Lung (tissue), 17 donors: ENCODE measurements at places on chromosomes 11 and 22. TPM values are rescaled to one million over a fixed set of nuclear protein-coding genes. Genes with fewer than 3 reads are reported as not detected.
A peak's percentile ranks its signal among the peaks of the same experiment; 100 is the strongest.

DNA sequence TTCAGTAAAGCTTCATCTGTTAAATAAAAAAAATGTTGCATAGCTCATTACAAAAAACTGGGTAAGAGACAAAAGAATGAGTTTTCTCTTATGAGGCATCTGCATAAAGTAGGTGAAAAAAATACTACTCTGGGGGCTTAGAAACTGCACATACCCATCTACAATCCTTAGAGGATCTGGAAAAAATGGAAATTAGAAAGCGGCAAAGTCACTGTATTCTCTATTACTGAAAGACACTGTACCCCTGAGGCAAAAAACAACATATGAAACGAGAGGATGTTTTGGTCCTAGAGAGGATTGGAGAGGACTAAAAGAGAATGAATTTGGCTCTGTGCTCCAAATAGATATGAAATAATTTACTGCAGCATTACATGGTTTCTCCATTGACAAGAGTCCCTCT lies 206.7 kb upstream of the PITPNB start:
- H3K4me1 ChIP-seq: peaks cover 5% of the 10 kb centered on the region
- DNase-seq: no peak
- H3K4me3 ChIP-seq: no peak overlapping the region
- no peaks in the 10 kb centered on the region for H3K27me3 ChIP-seq
- no peaks in the 10 kb centered on the region for H3K36me3 ChIP-seq
- no peak overlapping the region for H3K27ac ChIP-seq

GRCh38 chr22:23094260-23094659 lies 23.9 kb downstream of the GNAZ start:
- no peaks in the 10 kb centered on the region for H3K36me3 ChIP-seq
- no peak overlapping the region for H3K27ac ChIP-seq
- H3K27me3 ChIP-seq: no peaks in the 10 kb centered on the region
- H3K4me3 ChIP-seq: no peak overlapping the region
- H3K4me1 ChIP-seq: no peaks in the 10 kb centered on the region

SMARCB1 gene
- 41.0 TPM for polyA plus RNA-seq

- no peak overlapping the region for H3K27ac ChIP-seq
- H3K4me1 ChIP-seq: no peaks in the 10 kb centered on the region
- H3K27me3 ChIP-seq: no peaks in the 10 kb centered on the region
- H3K36me3 ChIP-seq: no peaks in the 10 kb centered on the region
Observed at GRCh38 chr11:126039485-126040271, 23.0 kb downstream of the CDON start.

- no peaks in the 10 kb centered on the region for H3K36me3 ChIP-seq
- peak; percentile 70 for DNase-seq
- no peaks in the 10 kb centered on the region for H3K27me3 ChIP-seq
- H3K4me1 ChIP-seq: no peaks in the 10 kb centered on the region
Observed at GRCh38 chr11:86291466-86292262, 10.4 kb upstream of the HIKESHI start.

- no peak overlapping the region for H3K27ac ChIP-seq
- H3K27me3 ChIP-seq: no peaks in the 10 kb centered on the region
- H3K36me3 ChIP-seq: no peaks in the 10 kb centered on the region
- H3K4me1 ChIP-seq: peaks cover 37% of the 10 kb centered on the region
Observed at GRCh38 chr11:10623797-10624761, 55.6 kb upstream of the LYVE1 start.

APOBEC3B gene
- 4.4 TPM for polyA plus RNA-seq

- DNase-seq: no peak
- peaks cover 75% of the 10 kb centered on the region for H3K36me3 ChIP-seq
- H3K27ac ChIP-seq: no peak overlapping the region
- H3K27me3 ChIP-seq: no peaks in the 10 kb centered on the region
Observed at GRCh38 chr22:23820748-23821211, 18.0 kb downstream of the DERL3 start.

GRCh38 chr11:9692691-9693090 lies 28.8 kb downstream of the SWAP70 start:
- DNase-seq: no peak
- no peaks in the 10 kb centered on the region for H3K27me3 ChIP-seq
- peaks cover 8% of the 10 kb centered on the region for H3K36me3 ChIP-seq
- no peak overlapping the region for H3K27ac ChIP-seq

GRCh38 chr11:67247946-67248550 lies 18.2 kb upstream of the GRK2 start:
- H3K27me3 ChIP-seq: no peaks in the 10 kb centered on the region
- DNase-seq: no peak
- peak overlapping the region; percentile 74 for H3K27ac ChIP-seq
- H3K4me1 ChIP-seq: no peaks in the 10 kb centered on the region
- peaks cover 66% of the 10 kb centered on the region for H3K36me3 ChIP-seq
- H3K4me3 ChIP-seq: no peak overlapping the region

- DNase-seq: peak; percentile 97
- H3K27me3 ChIP-seq: no peaks in the 10 kb centered on the region
- H3K4me1 ChIP-seq: no peaks in the 10 kb centered on the region
- peak overlapping the region; percentile 34 for H3K27ac ChIP-seq
- no peaks in the 10 kb centered on the region for H3K36me3 ChIP-seq
Observed at GRCh38 chr22:28112548-28113043, 193.5 kb upstream of the PITPNB start.

DNA sequence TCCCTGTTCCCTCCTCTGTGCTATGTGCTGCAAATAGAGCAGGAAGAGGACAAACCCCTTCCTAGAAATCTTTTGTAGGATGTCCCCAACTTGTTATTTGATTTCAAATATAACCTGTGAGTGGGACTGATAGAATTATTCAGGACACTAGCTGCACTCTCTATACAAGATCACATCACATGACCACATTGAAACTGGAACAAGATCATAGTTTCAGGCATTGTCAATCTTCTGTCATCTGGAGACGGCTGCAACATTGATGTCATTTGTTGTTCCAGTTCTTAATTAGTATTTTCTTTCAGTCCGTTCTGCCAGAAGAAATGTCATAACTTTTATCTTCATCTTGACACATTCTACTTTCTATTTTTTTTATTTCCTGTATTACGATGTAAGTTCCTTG lies 89.3 kb downstream of the GRIA4 start:
- no peak overlapping the region for H3K27ac ChIP-seq
- DNase-seq: no peak
- no peaks in the 10 kb centered on the region for H3K4me1 ChIP-seq
- H3K36me3 ChIP-seq: no peaks in the 10 kb centered on the region

CD3E gene
- 5.1 TPM for polyA plus RNA-seq

SLC22A9 gene
- not detected for polyA plus RNA-seq

NUMA1 gene
- polyA plus RNA-seq: 166 TPM

DNA sequence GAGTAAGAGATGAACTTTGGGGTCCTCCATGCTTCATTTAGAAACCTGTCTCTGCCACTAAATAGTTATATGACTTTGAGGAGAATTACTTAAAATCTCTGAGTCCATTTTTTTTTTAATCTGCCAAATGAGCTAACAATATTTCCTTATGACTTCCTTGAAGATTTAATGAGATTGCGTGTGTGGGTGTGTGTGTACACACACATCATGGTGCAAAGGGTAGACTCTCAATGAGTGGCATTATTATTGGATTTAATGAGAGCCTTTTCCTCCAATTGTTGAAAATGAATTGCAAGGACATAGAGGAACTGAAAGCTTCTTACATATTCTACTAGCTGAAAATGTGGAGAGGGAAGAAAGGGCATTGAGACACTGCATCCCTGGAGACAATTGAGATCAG lies 573.5 kb upstream of the LUZP2 start:
- H3K27ac ChIP-seq: no peak overlapping the region
- DNase-seq: no peak
- H3K36me3 ChIP-seq: no peaks in the 10 kb centered on the region
- H3K4me3 ChIP-seq: no peak overlapping the region
- no peaks in the 10 kb centered on the region for H3K4me1 ChIP-seq
- no peaks in the 10 kb centered on the region for H3K27me3 ChIP-seq

DNA sequence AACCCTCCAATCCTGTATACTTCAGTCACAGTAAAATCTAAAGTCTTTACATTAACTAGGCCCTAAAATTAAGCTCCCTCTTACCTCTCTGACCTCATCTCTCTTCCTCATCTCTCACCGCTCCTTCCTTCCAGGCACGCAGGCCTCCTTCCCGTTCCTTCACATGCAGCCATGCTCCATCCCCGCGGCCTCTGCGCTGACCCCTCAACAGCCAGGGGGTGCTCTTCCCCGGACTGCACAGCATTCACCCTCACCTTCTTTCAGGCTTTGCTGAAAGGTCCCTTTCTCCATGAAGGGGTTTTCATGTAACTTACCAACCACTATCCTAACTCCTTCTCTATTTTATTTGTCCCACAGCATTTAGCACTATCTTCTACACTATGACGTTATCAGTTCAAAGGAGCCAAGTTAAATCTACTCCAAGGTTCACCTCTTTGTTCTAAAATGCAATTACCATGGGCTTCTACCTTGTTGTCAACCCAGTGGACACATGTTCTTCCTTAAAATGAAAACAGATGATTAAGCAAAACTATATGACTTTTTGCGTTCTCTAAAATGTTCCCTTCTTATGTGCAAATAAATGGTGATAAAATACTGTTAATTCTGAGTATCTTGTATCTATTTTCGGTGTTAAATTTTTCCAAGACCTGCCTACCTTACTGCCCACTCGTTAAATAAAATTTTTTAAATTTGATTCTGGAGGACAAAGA lies 57.8 kb upstream of the APOA1 start:
- peaks cover 11% of the 10 kb centered on the region for H3K36me3 ChIP-seq
- no peak for DNase-seq
- no peak overlapping the region for H3K4me3 ChIP-seq
- H3K27me3 ChIP-seq: no peaks in the 10 kb centered on the region

GRCh38 chr22:39526736-39527171 lies 5.8 kb downstream of the RPS19BP1 start:
- no peaks in the 10 kb centered on the region for H3K27me3 ChIP-seq
- H3K27ac ChIP-seq: peak overlapping the region; percentile 26
- DNase-seq: no peak
- H3K4me1 ChIP-seq: peaks cover 25% of the 10 kb centered on the region
- no peak overlapping the region for H3K4me3 ChIP-seq

DNA sequence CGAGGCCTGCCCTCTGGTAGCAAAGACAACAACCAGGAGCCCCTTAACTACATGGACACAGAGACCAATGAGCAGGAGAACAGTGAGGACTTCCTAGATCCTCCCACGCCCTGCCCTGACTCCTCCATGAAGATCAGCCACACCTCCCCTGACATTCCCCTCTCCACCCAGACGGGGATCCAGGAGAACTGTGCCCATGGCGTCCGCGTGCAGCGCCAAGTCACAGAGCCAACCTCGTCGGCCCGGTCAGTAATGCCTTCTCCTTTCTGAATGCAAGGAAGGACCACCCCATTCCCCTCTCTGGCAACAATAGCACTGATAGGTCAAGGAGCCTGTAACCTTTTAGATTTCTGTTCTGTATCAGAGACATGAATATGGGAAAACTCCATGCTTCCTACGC lies 51.4 kb downstream of the SYT9 start:
- H3K27ac ChIP-seq: no peak overlapping the region
- H3K4me3 ChIP-seq: no peak overlapping the region
- no peaks in the 10 kb centered on the region for H3K27me3 ChIP-seq
- H3K4me1 ChIP-seq: no peaks in the 10 kb centered on the region
- H3K36me3 ChIP-seq: no peaks in the 10 kb centered on the region

DNA sequence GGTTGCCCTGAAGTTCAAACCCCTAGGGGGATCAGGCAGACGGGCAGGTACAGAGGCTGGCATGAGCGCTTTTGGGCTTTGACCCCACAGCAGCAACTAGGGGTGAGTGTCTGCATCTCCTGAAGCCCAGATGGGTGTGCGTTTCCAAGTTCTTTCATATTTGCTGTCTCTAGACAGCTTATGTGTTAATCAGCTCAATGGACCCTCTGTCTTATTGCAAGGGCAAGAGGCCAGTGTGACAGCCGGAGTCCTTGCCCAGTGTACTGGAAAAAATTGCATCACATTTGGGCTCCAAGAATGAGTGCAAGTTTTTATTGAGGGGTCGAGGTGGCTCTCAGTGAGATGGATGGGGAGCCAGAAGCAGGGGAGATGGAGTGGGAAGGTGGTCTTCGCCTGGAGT lies 1863.7 kb upstream of the RAG2 start:
- peaks cover 17% of the 10 kb centered on the region for H3K4me1 ChIP-seq
- no peak overlapping the region for H3K27ac ChIP-seq
- no peak for DNase-seq

GRCh38 chr11:72160319-72160718 lies 24.8 kb downstream of the FOLR3 start:
- peaks cover 3% of the 10 kb centered on the region for H3K4me1 ChIP-seq
- no peaks in the 10 kb centered on the region for H3K36me3 ChIP-seq
- DNase-seq: no peak
- H3K27ac ChIP-seq: no peak overlapping the region
- no peak overlapping the region for H3K4me3 ChIP-seq
- no peaks in the 10 kb centered on the region for H3K27me3 ChIP-seq

GRCh38 chr22:40312050-40312449 lies 34.2 kb upstream of the ADSL start:
- no peak for DNase-seq
- no peak overlapping the region for H3K4me3 ChIP-seq
- H3K4me1 ChIP-seq: no peaks in the 10 kb centered on the region

CRYBB3 gene
- 0.53 TPM for polyA plus RNA-seq

DNA sequence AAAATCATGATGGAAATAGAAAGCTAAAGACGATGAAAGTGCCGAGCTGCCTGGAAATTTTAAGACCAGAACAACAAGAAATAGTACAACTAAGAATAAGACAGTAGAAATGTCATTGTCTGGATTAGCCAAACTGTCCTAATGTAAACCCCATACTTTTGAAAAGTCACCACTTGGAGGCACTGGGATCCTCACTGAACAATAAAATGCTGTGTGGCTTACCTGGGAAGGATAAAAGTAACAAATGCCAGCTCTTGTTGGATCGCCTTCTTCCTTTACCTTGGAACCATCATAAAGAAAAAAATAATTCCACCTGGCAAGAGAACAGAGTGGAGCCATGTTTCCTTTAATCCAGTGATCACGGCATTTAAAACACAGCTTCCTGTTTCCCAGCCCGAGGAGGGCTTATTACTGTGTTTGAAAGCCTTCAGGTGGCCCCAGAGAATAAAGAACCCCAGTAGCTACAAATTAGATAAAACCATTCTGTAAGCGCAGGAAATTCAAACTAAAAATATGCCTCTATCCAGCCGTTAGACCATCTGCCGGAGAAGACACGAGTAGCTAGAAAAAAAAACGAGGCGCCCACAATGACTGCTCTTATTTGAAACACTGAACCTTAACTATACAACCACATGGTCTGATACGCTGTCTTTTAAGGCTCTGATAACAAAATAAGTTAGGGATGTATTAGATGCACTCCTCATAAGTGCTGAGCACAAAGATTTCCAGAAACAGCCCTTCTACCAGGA lies 4.4 kb downstream of the HPS4 start:
- H3K4me3 ChIP-seq: no peak overlapping the region
- no peak for DNase-seq
- H3K27ac ChIP-seq: no peak overlapping the region
- peaks cover 8% of the 10 kb centered on the region for H3K36me3 ChIP-seq
- peaks cover 7% of the 10 kb centered on the region for H3K4me1 ChIP-seq

- H3K27me3 ChIP-seq: no peaks in the 10 kb centered on the region
- no peak overlapping the region for H3K4me3 ChIP-seq
- no peak overlapping the region for H3K27ac ChIP-seq
- no peaks in the 10 kb centered on the region for H3K4me1 ChIP-seq
Observed at GRCh38 chr11:113351068-113351450, 36.5 kb upstream of the ANKK1 start.

- DNase-seq: no peak
- no peaks in the 10 kb centered on the region for H3K27me3 ChIP-seq
- no peak overlapping the region for H3K27ac ChIP-seq
Observed at GRCh38 chr11:64100360-64100759, 64.6 kb downstream of the FLRT1 start.

- no peak overlapping the region for H3K27ac ChIP-seq
- H3K4me1 ChIP-seq: no peaks in the 10 kb centered on the region
- no peaks in the 10 kb centered on the region for H3K27me3 ChIP-seq
- H3K36me3 ChIP-seq: no peaks in the 10 kb centered on the region
- H3K4me3 ChIP-seq: no peak overlapping the region
- DNase-seq: no peak
Observed at GRCh38 chr22:45616432-45616831, 55.2 kb upstream of the ATXN10 start.
